ENCODE measurements at places on chromosomes 6 and 20. TPM values are rescaled to one million over a fixed set of nuclear protein-coding genes. Genes with fewer than 3 reads are reported as not detected.
A peak's percentile ranks its signal among the peaks of the same experiment; 100 is the strongest.

TGM3 gene
- 0.13 TPM for total RNA-seq

CST3 gene
- 130 TPM for total RNA-seq

DNA sequence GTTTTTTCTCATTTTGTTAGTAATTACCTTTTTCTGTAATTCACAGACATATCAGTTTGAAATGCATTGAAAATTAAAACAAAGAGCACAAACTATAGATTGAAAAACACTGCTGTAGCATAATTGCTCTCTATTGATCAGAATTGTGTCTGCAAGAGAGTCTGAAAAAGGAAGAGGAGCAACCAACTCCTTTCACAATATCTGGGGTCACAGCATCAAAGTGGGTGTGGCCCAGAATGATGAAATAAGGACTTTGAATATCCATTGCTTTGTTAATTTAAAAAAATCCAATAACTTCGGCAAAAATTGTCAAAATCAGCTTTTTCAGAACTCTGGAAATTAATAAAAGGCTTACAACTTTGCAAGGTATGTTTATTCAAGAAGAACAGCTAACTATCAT is 99.2 kb downstream of the MYLK4 start:
- peaks cover 9% of the 10 kb centered on the region for H3K36me3 ChIP-seq
- H3K27ac ChIP-seq: no peak overlapping the region
- H3K4me3 ChIP-seq: no peak overlapping the region
- DNase-seq: no peak

DNA sequence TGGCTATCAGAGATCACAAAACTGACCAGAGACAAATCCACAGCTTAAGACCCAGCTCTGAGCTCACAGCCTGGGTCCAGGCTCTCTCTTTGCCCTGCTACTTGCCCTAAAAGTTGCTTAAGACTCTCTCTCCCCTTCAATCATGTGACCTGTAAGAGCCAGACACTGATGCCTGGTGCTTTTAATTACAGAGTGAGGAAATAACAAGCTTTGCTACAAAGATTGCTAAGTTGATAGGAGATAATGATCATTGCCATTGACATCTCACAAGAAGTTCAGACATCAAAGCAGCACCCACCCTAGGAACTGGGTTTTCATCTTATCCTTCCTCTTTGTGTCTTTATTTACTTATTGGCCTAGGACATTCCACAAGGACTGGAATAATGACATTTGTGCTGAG is 125.9 kb upstream of the CD93 start:
- H3K4me3 ChIP-seq: no peak overlapping the region
- no peak overlapping the region for H3K27ac ChIP-seq
- peaks cover 2% of the 10 kb centered on the region for H3K4me1 ChIP-seq
- no peak for DNase-seq
- H3K36me3 ChIP-seq: no peaks in the 10 kb centered on the region

MGME1 gene
- 26.7 TPM for total RNA-seq

DNA sequence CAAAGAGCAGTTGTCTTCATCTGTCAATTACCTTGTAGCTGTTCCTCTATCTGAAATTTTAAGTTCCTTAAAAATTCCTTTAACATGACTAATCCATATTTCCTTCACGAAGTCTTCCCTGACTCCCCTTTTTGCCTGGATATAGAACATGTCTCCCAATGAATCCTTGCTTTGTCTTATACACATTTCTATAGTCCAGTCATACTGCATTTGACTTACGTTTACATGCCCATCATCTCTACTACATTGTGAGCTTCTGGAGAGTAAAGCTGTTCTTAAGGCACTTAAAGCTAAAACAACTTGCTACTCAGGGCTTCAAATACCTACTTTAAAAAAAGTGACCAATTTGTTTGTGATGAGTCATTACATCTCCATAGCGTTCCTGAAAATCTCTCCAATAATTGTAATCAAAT is 4.9 kb downstream of the REV3L start:
- H3K27me3 ChIP-seq: no peaks in the 10 kb centered on the region
- peaks cover 35% of the 10 kb centered on the region for H3K4me1 ChIP-seq
- no peak for DNase-seq

MEI4 gene
- total RNA-seq: 1.5 TPM

TDP2 gene
- total RNA-seq: 25.2 TPM

- DNase-seq: no peak
- H3K36me3 ChIP-seq: no peaks in the 10 kb centered on the region
- H3K4me1 ChIP-seq: no peaks in the 10 kb centered on the region
- no peak overlapping the region for H3K4me3 ChIP-seq
- H3K27me3 ChIP-seq: peaks cover 2% of the 10 kb centered on the region
- H3K27ac ChIP-seq: peak overlapping the region; percentile 18
Observed at GRCh38 chr6:36320475-36320874, 16.2 kb downstream of the BNIP5 start.

- no peaks in the 10 kb centered on the region for H3K27me3 ChIP-seq
- H3K4me3 ChIP-seq: no peak overlapping the region
- H3K4me1 ChIP-seq: peaks cover 14% of the 10 kb centered on the region
- H3K36me3 ChIP-seq: no peaks in the 10 kb centered on the region
- DNase-seq: no peak
- peak overlapping the region; percentile 62 for H3K27ac ChIP-seq
Observed at GRCh38 chr20:47455133-47456040, 46.3 kb upstream of the NCOA3 start.

HLA-DRA gene
- total RNA-seq: not detected

GRCh38 chr6:11362564-11362963 is 130.1 kb upstream of the NEDD9 start:
- no peak overlapping the region for H3K27ac ChIP-seq
- DNase-seq: no peak

KHDRBS2 gene
- 1.6 TPM for total RNA-seq

SNAI1 gene
- total RNA-seq: 9.7 TPM

GRCh38 chr6:25640891-25641290 is 11.1 kb upstream of the SCGN start:
- H3K36me3 ChIP-seq: no peaks in the 10 kb centered on the region
- no peak overlapping the region for H3K4me3 ChIP-seq
- peaks cover 73% of the 10 kb centered on the region for H3K27me3 ChIP-seq
- no peak for DNase-seq

DNA sequence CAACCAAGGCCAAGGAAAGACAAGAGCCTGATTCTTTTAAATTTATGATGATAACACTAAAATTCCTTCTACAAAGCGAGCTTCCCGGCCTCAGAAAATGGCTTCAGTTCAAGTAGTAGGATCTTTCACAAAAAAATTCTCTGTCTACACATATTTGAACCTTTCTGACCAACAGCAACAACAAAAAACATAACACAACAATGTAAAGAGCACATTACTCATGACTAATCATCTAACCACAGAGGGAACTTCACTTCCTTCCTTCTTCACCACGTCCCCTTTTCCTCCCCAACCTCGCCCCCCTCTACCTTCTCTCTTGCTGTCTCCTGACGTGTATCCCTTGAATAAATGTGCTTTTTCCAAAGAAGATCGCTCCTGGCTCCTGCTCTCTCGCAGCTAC is 228.2 kb downstream of the MYLK4 start:
- peak overlapping the region; percentile 3 for H3K27ac ChIP-seq
- H3K36me3 ChIP-seq: peaks cover 3% of the 10 kb centered on the region
- H3K4me1 ChIP-seq: peaks cover 17% of the 10 kb centered on the region
- no peak for DNase-seq
- H3K4me3 ChIP-seq: no peak overlapping the region

CDKN1A gene
- 54.1 TPM for total RNA-seq

- peaks cover 25% of the 10 kb centered on the region for H3K27me3 ChIP-seq
- no peaks in the 10 kb centered on the region for H3K36me3 ChIP-seq
- peak overlapping the region; percentile 91 for H3K4me3 ChIP-seq
- DNase-seq: peak; percentile 89
Observed at GRCh38 chr6:28880894-28881780, 42.6 kb downstream of the TRIM27 start.

BTN3A1 gene
- 37.2 TPM for total RNA-seq

GRCh38 chr6:111367393-111368088 is 115.5 kb downstream of the REV3L start:
- no peaks in the 10 kb centered on the region for H3K4me1 ChIP-seq
- H3K36me3 ChIP-seq: peaks cover 33% of the 10 kb centered on the region
- H3K4me3 ChIP-seq: no peak overlapping the region
- no peak overlapping the region for H3K27ac ChIP-seq
- no peak for DNase-seq
- H3K27me3 ChIP-seq: no peaks in the 10 kb centered on the region

DNA sequence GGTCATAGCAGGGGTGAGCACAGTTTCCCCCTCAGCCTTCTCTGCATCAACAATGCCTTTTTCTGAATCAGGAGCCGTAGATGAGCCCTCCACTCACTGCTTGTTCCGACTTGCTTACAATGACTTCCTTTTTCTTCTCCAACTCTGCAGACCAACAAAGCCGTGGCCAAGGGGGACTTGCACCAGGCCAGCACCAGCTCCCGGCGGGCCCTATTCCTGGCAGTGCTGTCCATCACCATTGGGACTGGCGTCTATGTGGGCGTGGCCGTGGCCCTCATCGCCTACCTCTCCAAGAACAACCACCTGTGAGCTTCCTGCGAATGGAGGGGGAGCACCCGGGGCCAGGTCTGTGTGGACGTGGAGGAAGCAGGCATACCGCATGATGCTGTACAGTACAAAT is 195.8 kb downstream of the SYNDIG1 start:
- H3K27ac ChIP-seq: no peak overlapping the region
- peaks cover 9% of the 10 kb centered on the region for H3K27me3 ChIP-seq
- no peaks in the 10 kb centered on the region for H3K36me3 ChIP-seq
- no peaks in the 10 kb centered on the region for H3K4me1 ChIP-seq
- no peak for DNase-seq
- H3K4me3 ChIP-seq: no peak overlapping the region

- no peaks in the 10 kb centered on the region for H3K4me1 ChIP-seq
- H3K27ac ChIP-seq: no peak overlapping the region
- no peak for DNase-seq
- no peak overlapping the region for H3K4me3 ChIP-seq
Observed at GRCh38 chr6:118984342-118984741, 49.4 kb upstream of the MCM9 start.

KCNB1 gene
- total RNA-seq: 0.52 TPM

GRCh38 chr6:162898011-162898410 is 170.2 kb downstream of the PACRG start:
- H3K27ac ChIP-seq: no peak overlapping the region
- H3K27me3 ChIP-seq: peaks cover 7% of the 10 kb centered on the region
- no peaks in the 10 kb centered on the region for H3K4me1 ChIP-seq
- no peak for DNase-seq

DNA sequence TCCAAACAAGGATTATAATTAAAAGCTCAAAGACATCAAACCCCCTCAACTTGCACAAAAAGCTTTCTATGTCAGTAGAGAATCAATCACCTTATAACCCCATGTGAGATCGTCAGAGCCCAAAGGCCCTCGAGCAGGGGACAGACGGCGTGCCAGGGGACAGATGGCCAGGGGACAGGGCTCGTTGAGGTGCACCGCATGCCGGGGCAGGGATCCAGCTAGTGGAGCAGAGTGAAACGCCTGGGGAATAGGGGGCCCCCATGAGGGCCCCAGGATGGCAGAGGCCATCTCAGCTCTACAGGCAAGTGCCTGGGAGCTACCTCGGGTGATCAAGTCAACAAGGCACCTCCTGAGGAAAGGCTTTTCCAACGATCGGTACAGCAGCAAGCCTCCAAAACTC is 28.6 kb downstream of the DIDO1 start:
- no peak overlapping the region for H3K4me3 ChIP-seq
- DNase-seq: no peak
- peaks cover 14% of the 10 kb centered on the region for H3K36me3 ChIP-seq
- no peaks in the 10 kb centered on the region for H3K27me3 ChIP-seq
- peaks cover 36% of the 10 kb centered on the region for H3K4me1 ChIP-seq

C4A gene
- total RNA-seq: 12.3 TPM

C6orf118 gene
- not detected for total RNA-seq

DNA sequence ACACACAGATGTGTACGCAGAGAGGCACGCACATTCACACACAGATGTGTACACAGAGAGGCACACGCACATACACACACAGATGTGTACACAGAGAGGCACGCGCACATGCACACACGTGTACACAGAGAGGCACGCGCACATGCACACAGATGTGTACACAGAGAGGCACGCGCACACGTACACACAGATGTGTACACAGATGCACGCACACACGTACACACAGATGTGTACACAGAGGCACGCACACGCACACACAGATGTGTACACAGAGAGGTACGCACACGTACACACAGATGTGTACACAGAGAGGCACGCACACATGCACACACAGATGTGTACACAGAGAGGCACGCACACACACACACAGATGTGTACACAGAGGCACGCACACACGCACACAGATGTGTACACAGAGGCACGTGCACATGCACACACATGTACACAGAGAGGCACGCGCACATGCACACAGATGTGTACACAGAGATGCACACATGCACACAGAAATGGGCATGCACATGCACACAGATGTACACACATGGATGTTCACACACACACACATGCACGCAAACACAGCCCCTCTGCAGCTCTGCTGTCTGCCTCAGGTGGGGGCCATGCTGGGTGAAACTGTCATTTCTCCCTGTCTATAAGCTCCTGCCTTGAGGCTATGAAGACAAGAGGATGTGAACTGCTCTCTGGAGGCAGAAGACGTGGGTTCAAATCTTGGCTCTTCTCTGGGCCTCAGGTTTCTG is 14.3 kb upstream of the MYT1 start:
- peaks cover 18% of the 10 kb centered on the region for H3K27me3 ChIP-seq
- no peak overlapping the region for H3K4me3 ChIP-seq
- DNase-seq: no peak
- no peak overlapping the region for H3K27ac ChIP-seq
- H3K36me3 ChIP-seq: no peaks in the 10 kb centered on the region

PIM1 gene
- total RNA-seq: 26.2 TPM

GRCh38 chr6:47413752-47414422 is 63.7 kb upstream of the CD2AP start:
- peak overlapping the region; percentile 78 for H3K27ac ChIP-seq
- DNase-seq: no peak
- H3K4me3 ChIP-seq: peak overlapping the region; percentile 51
- H3K27me3 ChIP-seq: no peaks in the 10 kb centered on the region
- H3K4me1 ChIP-seq: peaks cover 16% of the 10 kb centered on the region

DNA sequence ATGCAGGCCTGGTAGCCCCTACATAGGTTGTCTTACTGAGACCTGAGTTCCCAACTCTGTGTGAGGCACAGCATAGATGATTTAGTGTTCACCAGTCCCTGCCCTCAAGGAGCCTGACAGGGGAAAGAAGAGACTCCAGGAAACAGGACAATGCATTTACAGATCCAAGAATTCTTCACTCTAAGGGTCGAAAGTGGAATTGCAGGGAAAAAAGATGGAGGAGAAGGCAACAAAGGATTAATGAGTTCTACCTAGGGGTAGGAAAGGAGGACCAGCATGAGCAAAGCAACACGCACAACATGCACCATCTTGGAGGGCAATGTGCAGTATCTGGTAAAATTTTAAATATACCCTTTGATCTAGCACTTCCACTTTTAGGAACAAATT is 5.9 kb downstream of the SPAG4 start:
- no peak for DNase-seq
- H3K4me3 ChIP-seq: no peak overlapping the region
- peaks cover 18% of the 10 kb centered on the region for H3K4me1 ChIP-seq
- H3K36me3 ChIP-seq: peaks cover 19% of the 10 kb centered on the region

GRCh38 chr20:62181808-62182207 is 1.0 kb upstream of the MTG2 start:
- peaks cover 4% of the 10 kb centered on the region for H3K36me3 ChIP-seq
- peaks cover 15% of the 10 kb centered on the region for H3K4me1 ChIP-seq
- peak overlapping the region; percentile 93 for H3K27ac ChIP-seq

CDH4 gene
- 1.6 TPM for total RNA-seq

GRCh38 chr20:50247196-50248094 is 56.8 kb downstream of the CEBPB start:
- H3K4me3 ChIP-seq: no peak overlapping the region
- H3K27ac ChIP-seq: peak overlapping the region; percentile 88
- no peaks in the 10 kb centered on the region for H3K36me3 ChIP-seq
- DNase-seq: no peak
- H3K27me3 ChIP-seq: no peaks in the 10 kb centered on the region

- no peaks in the 10 kb centered on the region for H3K27me3 ChIP-seq
- no peak overlapping the region for H3K4me3 ChIP-seq
- H3K4me1 ChIP-seq: peaks cover 6% of the 10 kb centered on the region
- no peak overlapping the region for H3K27ac ChIP-seq
- DNase-seq: no peak
Observed at GRCh38 chr6:87654875-87655454, 47.1 kb downstream of the AKIRIN2 start.

Measured in mesothelial cell of epicardium (in vitro differentiated cells).